ENCODE measurements at places on chromosomes 12 and 14.

DNA sequence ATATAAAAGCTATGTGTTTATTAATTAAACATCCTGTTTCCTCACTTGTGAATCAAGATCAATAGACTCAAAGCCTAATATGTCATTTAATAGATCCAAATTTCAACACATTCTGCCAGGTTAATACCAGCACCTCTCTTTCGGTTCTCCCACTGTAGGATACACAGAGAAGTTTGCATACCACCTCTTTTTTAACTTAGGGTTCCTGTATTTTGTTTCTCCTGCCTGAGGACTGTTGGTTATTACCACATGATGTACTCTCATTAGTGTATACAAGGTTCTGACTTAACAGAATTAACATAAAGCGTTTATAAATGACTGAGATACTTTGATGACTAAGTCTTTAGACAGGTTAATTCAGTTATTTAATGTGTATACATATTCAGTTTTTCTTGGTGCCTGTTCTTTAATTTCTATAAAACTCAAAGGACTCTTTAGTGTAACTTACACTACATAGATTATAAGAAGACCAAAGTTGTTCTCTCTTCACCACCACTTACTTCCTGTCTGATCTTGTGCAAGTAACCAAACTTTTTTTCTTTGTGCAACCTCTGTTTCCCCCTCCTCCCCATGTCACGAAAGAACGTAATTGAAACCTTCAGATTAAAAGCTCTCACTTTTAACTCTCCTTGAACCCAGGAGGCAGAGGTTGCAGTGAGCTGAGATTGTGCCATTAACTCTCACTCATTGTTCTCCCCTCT, 89.8 kb upstream of the DNM1L start:
- no peak for DNase-seq

DNA sequence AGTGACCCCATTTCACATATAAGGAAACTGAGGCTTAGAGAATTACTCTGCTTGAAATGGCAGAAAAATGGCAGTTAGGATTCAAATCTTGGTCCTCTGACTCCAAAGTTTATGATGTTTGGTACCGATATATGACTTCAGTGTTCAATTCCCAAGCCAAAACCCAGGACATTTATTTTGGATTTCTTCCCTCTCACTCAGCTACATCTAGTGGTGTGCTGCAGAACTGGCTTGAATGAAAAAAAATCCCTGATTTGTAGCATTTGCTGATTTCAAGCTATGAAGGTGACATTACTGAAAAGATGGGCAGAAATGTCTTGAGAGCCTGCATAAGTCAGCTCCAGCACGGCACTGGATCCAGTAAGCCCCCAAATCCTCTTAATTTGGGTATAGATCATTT, 106.4 kb downstream of the EFCAB11 start:
- DNase-seq = no peak

GRCh38 chr12:67758119-67758518, 109.6 kb downstream of the DYRK2 start:
- DNase-seq = no peak

- DNase-seq = no peak
Observed at GRCh38 chr14:82124511-82124910, 590.9 kb upstream of the SEL1L start.
